ENCODE measurements at places on chromosomes 3 and 15. TPM values are rescaled to one million over a fixed set of nuclear protein-coding genes. Genes with fewer than 3 reads are reported as not detected.

DNA sequence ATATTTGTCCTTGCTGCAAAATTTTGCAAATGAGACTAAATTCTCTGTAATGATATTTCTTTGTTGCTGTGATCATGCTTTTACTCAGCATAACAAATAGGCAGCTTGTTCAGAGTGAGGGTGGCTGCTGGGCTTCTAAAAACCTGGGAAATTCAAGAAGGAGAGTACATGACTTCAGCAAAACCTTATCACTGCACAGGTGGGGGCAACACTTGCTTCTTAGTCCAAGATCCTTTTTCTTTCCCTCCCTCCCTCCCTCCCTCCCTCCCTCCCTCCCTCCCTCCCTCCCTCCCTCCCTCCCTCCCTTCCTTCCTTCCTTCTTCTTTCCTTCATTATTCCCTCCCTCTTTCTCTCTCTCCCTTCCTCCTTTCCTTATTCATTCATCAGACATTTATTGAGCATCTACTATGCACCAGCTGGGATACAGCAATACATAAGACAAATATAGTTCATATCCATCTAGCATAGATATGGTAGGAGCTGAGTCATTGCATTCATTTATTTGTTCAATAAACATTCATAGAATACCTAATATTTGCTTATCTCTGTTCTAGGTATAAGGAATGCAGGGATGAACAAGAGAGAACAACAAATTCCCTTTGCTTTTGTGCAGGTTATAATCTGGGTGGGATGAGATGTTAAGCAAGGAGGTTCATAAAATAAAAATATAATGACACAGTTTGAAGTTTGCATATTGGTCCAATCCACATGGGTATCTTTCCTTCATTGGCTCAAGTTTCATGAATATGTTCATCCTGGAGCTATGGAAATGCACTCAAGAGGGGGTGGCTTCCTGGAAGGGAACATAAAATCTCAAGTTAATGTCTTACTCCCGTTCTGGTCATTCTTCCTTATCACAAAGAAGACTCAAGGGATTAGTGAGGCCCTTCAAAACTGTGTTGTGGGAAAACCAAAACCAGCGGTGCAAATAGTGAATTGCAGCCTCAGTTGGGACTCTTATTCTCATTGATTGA, 210.7 kb downstream of the PDCD6IP start:
- DNase-seq = no peak

GRCh38 chr3:52182196-52182595, 15.8 kb upstream of the ALAS1 start:
- peak; percentile 41 for DNase-seq

DNA sequence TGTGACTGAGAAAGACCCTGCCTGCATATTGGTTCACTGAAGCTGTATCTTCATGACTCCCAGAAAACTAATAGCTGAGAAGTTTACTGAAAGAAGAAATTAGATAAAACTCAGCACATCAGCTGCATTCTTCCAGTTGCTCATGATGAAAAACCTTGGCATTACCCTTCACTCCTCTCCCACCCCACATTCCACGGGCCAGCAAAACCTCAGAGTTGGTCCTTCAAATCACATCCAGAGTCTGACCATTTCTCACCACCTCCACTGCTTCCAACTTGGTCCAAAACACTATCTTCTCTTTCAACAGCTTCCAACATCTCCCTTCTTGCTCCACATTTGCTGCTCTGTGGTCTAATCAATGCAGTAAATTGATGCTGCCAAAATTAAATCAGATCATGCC, 97.1 kb downstream of the CD47 start:
- DNase-seq = no peak

The TERC gene
- total RNA-seq = 6.9 TPM
